ENCODE measurements at places on chromosomes 11 and 22.

GRCh38 chr11:34599406-34599945, 21.4 kb upstream of the EHF start:
- DNase-seq: no peak

- no peak for DNase-seq
Observed at GRCh38 chr11:116890607-116891006, 53.2 kb upstream of the APOA1 start.

- DNase-seq: no peak
Observed at GRCh38 chr11:85249482-85249881, 377.7 kb downstream of the DLG2 start.

DNA sequence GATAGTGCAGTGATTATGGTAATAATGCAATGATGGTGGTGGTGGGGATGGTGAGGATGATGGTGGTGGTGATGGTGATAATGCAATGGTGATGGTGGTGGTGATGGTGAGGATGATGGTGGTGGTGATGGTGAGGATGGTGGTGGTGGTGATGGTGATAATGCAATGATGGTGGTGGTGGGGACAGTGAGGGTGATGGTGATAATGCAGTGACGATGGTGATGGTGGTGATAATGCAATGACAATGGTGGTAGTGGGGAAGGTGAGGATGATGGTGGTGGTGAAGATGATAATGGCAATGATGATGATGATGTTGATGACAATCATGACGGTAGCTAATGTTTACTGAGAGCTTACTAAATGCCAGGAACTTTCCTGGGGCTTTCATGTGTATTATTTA, 79.6 kb upstream of the MYOD1 start:
- no peak for DNase-seq

GRCh38 chr11:120909676-120910416, 114.1 kb upstream of the TBCEL start:
- no peak for DNase-seq

DNA sequence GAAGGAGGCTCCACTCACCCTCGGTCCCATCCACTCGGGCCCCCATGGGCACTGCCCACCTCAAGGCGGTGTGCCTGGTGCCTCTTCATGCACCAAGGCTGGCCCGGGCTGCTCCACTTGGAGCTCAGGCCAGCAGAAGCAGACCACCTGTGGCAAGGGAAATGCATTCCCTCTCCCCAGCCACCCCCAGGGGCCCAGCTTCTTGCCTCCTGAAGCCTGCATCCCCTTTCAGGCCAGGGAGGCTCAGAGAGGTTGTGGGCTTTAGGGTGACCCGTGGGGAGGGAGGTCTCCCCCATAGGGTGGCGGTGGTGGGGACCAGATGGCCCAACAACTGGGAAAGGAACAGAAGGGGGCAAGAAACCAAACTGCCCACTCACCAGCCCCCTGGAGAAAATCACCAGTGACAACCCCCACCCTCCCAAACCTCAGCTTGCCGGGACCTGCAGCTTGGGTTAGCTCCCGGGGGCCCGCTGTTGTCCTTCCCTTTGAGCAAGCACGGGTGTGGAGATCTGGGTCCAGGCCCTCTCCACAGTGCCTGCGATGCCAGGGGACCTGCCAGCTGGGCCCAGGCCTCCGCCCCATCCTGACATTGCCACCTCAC, 8.4 kb downstream of the CBX6 start:
- no peak for DNase-seq

DNA sequence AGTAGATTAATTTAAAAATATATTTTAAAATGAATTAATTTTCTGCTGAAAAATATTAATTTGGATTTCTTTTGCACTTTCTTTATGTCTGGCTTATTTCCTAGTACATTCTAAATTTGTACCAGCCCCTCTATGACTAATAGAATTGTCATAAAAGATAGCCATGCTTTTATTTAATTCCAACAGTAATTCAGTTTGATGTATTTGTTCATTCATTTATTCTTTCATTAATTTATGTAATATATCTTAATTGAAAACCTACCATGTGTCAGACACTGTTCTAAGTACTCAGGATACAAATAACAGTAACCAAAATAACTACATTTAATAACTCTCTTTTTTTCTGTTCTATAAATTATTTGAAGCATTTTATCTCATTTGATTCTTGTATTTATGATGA, 264.0 kb upstream of the CCDC179 start:
- DNase-seq: no peak

GRCh38 chr22:35316751-35317150, 17.1 kb downstream of the TOM1 start:
- DNase-seq: no peak

GRCh38 chr22:30204742-30205111, 41.8 kb downstream of the LIF start:
- DNase-seq: no peak

- no peak for DNase-seq
Observed at GRCh38 chr11:86120807-86121206, 51.9 kb upstream of the PICALM start.

DNA sequence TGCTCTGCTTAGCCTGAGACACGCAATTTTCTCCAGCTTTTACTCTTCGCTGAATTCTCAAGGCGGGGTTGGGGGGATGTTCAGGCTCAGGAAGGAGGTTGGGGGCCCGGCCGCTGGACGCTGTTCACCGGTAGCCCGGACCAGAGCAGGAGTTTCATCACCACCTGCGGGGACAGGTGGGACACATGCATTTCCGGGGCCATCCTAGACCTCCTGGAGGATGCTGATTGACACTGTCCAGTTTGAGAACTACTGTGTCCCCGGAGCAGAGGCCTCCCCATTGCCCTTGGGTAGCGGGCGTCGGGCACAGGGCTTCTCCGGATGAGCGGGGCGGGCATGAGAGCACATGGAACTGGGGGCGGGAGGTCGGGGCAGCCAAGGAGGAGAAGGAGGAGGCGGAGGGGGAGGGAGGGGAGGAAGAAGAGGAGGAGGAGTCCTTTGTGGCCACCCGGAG, 144.0 kb upstream of the GRK3 start:
- no peak for DNase-seq

GRCh38 chr11:61168042-61168688, 6.9 kb upstream of the VPS37C start:
- DNase-seq: no peak

DNA sequence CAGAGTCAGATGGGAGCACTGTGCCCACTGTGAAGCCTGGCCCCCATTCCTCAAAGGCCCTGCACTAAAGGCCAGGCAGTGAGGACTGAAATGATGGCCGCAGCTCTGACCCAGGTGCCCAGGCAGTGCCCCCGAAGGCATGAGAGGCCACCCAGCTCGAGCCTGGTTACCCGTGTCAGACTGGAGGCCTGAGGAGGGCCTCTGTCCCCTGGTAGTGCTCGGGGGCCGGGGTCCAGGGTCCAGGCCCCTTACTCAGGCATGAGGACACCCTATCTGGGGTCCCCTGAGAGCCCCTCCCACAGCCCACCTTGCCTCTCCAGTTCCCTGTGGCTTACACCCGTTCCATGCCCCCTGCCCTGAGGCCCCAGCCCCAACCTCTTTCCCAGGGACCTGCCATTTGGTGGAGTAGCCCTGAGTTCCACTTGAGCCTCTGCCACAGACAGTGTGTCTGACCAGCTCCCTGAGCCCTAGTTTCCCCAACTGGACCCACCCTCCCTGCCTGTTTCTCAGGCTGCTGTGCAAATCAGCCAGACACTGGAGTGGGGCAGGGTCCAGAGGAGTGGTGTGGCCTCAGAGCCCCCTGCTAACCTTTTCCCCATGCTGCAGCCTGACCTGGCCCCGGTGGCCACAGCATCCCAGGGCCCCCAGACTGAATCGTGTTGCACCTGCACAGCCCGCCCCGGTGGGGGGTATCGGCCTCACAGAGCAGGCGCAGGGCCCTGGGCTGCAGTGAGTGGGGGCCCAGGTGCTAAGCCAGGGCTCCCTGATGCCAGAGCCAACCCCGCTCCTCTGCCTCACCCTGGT, 10.8 kb upstream of the ANKRD13D start:
- DNase-seq: no peak

DNA sequence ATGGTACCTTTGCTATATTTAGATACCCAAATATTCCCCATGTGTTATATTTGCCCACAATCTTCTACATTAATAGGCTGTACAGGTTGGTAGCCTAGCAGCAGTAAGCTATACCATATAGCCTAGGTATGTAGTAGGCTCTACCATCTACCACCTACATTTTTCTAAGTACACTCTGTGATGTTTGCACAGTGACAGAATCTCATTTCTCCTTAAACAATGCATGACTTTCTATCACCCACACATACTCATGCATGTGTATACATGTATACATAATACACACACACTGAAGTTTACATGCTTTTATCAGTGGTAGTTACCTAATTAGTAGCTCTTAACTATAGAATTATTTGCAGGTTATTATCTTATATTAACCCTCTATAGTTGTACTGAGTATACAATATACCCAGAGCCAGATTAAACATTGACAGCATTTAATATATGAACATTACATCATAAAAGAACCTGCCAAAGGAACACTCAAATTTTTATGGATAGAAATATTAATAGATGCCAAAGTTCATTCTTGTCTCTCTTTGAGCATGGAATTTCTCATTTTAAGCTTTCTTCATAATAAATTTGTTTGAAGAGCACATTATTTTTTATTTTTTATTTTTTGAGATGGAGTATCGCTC, 51.4 kb downstream of the ELP4 start:
- DNase-seq: no peak

DNA sequence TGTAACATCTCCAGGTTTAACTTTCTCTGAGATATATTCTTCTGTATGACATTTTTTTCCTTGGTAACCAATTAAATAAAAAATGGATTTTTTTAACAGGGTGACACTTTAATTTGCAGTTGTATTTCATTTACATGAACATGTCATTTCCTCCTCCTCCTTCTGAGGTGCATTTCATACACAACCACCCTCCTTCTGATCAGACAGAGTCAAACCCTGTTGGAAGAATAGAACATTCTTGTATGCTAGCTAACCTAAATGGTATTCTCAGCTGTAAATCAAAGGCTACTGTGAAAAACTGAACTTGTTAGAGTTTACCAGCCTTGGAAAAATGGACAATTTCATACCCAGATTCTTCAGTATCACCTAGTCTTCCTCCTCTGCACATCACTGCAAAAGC, 52.7 kb upstream of the CHRM4 start:
- DNase-seq: no peak

GRCh38 chr11:102591160-102591718, 33.9 kb downstream of the MMP20 start:
- no peak for DNase-seq

- no peak for DNase-seq
Observed at GRCh38 chr11:12696911-12697581, 22.8 kb downstream of the TEAD1 start.

GRCh38 chr11:16853859-16854258, 115.4 kb downstream of the C11orf58 start:
- no peak for DNase-seq

DNA sequence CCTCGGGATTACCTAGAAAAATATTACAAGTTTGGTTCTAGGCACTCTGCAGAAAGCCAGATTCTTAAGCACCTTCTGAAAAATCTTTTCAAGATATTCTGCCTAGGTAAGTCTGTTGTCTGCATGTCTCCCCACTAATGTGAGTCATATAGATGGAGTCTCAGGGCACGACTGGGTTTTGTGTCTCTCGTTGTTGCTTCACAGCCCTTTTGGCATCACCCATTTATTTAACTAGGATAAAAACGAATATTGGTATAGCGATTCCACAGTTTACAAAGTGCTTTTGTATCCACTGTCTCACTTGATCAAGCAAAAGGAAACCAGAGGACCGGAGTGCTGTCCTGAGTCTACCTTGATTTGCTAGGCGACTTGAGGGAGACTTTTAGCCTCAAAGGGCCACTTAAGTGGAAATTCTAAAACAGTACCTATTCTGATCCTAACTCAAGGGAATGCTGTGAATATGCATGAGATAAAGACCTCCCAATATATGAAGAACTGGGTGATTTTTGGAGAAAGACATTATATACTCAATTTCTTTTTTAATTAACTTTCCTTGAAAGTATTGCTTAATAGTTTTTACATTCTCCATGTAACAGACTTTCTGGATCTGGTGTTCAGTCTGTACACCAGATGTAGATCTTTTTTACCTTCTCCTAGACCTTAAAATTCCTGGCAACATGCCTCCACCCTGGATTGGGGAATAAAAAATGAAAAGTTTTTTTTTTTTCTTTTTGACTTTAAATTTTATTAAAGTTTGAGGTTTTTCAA, 590 bp downstream of the NNMT start:
- no peak for DNase-seq

GRCh38 chr11:120688163-120688562, 176.6 kb downstream of the GRIK4 start:
- no peak for DNase-seq

DNA sequence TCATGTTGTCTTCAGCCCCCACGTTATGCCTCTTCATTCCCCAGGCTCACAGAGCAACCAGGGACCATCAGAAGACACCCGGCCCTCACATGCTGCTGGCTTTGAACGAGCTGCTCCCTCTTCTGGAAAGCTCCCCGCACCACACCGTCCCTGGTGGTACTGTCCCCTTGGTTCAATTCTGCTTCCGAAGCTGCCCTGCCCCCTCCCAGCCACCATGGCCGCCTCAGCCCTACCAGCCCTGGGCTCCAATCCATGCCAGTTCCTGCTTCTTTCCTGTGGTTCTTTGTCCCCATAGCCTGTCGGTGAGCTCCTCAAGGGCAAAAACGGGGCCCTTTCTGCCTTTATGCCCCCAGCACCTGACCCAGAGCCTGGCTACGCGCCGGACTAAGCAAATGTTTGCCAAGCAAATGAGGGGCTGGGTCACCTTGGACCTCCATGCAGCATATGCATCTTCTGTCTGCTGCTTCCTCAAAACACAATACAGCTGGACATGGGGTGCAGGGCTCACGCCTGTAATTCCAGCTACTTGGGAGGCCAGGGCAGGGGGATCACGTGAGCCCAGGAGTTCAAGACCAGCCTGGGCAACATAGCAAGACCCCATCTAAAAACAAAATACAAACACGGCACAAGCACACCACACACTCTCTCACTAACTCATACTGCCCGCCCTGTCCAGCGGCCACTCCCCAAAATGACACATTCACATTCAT, 21.3 kb downstream of the TNKS1BP1 start:
- DNase-seq: no peak

GRCh38 chr22:47168441-47168840, 406.0 kb downstream of the TBC1D22A start:
- no peak for DNase-seq

GRCh38 chr11:102325088-102325487, 7.8 kb downstream of the BIRC3 start:
- no peak for DNase-seq

GRCh38 chr22:44723801-44724200, 21.8 kb downstream of the PRR5 start:
- DNase-seq: no peak

DNA sequence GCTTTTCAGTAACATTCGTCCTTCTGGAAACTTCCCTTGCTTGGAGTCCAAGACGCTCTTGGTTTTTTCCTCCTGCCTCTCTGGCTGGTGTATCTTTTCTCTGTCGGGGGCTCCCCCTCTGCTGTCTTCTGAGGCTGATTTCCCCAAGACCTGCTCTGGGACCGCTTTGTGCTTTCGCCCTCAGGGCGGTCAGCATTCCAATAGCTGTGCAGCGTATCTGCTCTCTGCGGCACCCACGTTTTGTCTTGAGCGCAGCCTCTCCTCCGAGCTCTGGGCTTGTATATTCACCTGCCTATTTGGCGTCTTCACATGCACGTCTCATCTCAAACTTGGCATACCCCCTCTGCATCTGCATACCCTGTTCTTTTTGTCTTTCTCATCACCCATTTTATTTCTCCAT, 2.4 kb downstream of the GTSE1 start:
- no peak for DNase-seq

Measured in NCI-H2107 (cell line).